ENCODE measurements at places on chromosomes 11 and 22.

- no peak for DNase-seq
Observed at GRCh38 chr11:61497876-61498275, 10.7 kb upstream of the LRRC10B start.

GRCh38 chr22:23580576-23581259 lies 628 bp upstream of the IGLL1 start:
- no peak for DNase-seq

- DNase-seq: no peak
Observed at GRCh38 chr22:17864398-17865182, 90.3 kb upstream of the BID start.

- DNase-seq: no peak
Observed at GRCh38 chr11:33860926-33861325, 30.9 kb downstream of the LMO2 start.

DNA sequence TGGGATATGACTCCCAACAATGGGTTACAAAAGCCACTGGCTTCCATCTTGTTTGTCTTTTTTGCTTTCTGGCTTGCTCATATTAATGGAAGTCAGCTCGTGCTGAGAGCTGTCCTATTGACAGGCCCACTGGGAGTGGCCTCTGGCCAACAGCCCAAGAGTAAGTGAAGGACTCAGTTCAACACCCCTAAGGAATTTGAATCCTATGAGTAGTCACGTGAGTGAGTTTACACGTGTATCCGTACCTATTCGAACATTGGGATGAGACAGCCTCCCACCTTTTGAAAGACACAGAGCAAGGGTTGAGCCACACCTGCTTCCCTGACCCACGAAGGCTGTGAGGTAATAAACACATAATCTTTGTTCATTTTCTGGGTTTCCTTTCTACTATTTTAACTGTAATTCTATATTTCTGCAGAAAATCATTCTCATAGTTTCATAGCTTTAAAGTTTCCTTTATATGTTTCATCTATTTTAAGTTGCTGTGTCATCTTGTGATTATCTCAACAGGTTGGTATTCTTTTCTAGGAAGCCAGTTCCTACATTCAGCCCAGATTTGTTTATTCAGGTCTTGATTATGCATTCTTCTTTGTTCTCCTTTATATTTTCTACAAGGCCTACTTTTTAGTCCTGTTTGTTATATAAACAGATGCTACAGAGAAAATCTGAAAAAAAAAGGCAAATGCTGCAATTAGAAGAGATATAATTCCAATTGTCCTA lies 802.3 kb downstream of the CNTN5 start:
- DNase-seq: peak; percentile 31

DNA sequence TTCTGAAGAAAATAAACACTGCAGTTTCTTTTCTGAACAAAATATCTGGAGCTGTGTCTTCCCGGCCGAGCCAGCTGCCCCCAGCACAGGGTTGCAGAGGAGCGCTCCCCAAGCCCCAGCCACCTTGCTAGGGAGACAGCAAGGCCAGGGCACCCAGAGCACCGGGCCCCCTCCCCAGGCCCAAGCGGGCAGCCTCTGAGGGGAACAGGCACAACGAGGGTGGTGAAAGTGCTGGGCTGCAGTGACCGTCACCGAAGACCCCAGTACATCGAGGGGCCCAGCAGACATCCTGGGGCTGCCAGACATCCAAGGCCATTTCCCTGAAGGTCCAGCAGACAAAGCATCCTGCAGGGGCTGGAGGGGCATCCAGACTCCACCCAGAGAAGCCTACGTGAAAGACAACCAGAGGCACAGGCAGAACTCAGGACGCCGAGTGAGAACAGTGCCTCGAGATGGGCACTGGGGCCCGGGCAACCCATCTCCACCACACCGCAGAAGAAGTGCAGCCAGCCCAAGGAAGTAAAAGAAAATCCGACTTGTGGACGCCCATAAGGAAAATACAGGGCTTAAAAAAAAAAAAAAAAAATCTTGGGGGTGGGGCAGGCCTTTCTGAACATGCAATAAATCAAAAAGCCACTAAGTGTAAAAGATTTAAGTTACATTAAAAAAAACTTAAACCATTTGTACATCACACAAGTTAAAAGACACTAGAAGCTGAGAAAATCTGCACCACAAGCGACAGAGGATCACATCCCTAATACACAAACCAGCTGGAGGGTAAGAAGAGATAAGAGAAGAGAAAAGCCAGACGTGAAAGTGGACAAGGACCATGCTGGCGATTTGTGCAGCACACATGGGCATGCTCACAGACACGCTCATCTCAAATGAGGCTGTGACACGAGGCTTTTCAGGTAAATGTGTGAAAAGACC lies 36.0 kb upstream of the COMT start:
- DNase-seq: no peak

GRCh38 chr11:72446929-72447769 lies 12.8 kb upstream of the CLPB start:
- DNase-seq: peak; percentile 70

- no peak for DNase-seq
Observed at GRCh38 chr22:23752750-23753149, 1.5 kb downstream of the VPREB3 start.

Measured in myocyte (in vitro differentiated cells).